Ascending aorta (tissue), 2 donors: ENCODE measurements at places on chromosomes 11 and 22. TPM values are rescaled to one million over a fixed set of nuclear protein-coding genes. Genes with fewer than 3 reads are reported as not detected.

DNA sequence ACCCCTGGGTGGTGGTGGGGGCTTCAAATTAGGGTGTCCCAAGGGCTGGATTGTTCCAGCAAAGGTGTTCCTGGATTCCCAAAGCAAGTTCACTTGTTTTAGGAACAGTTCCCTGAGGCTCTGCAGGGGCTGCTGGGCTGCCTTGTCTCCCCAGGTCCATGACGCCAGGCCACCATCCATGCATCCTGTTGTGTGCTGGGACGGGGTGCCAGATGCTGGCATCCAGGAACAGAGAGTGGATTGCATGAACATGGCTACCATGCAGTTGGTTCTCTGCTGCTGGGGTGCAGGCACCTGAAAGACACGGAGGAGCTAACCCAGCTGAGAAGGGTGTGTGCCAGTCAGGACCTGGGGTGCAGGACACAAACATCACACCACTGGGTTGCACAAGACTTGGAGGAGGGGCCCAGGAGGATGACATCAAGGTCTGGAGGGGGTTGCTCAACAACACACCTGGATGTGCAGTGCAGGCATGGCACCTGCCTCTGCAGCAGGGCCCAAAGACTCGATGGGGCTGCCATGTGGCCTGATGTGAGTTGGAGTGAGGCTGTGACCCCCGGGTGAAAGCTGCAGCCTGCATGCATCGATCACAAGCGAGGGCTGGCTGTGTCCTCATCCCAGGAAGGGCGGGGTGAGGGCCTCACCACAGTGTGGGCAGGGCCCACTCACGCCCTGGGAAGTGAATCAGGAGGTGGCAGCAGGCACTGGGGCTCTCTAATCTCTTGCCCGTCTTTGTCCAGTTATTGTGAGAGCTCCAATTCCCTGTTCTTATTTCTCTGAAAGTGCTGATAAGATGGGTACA is 74.0 kb upstream of the CLDN5 start:
- H3K4me1 ChIP-seq: no peaks in the 10 kb centered on the region
- H3K4me3 ChIP-seq: no peak overlapping the region
- H3K27ac ChIP-seq: no peak overlapping the region
- H3K27me3 ChIP-seq: no peaks in the 10 kb centered on the region
- H3K36me3 ChIP-seq: no peaks in the 10 kb centered on the region

The LMO1 gene
- total RNA-seq: not detected

- H3K4me1 ChIP-seq: peaks cover 39% of the 10 kb centered on the region
- H3K36me3 ChIP-seq: peaks cover 17% of the 10 kb centered on the region
- no peak for DNase-seq
Measured at GRCh38 chr22:21941921-21942320, 10.7 kb downstream of the PPM1F start.

The ASPHD2 gene
- 0.32 TPM for total RNA-seq

DNA sequence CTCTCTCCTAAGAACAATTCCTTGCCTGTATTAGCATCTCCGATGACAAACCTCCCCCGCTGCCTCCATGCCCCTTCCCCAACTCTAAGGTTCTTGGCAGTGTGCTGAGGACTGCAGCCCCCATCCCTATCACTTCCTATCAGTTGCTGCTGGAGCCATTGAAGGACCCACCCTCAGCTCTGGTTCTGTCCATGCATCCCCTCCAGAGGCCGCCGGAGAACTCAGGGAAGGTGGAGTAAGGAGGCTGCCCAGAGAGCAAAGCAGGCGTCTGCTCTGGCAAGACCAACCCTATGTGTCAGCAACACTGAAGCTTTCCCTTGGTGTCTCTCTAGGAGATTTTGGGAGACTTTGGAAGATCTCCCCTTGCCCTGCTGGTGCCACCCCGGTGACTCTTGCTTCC is 1139.5 kb downstream of the TBC1D22A start:
- no peaks in the 10 kb centered on the region for H3K27me3 ChIP-seq
- no peak overlapping the region for H3K27ac ChIP-seq
- no peaks in the 10 kb centered on the region for H3K36me3 ChIP-seq
- H3K4me3 ChIP-seq: no peak overlapping the region
- H3K4me1 ChIP-seq: no peaks in the 10 kb centered on the region
- DNase-seq: no peak

The OR5D18 gene
- total RNA-seq: not detected

The SYT9 gene
- 3.1 TPM for total RNA-seq

GRCh38 chr22:41445129-41446056 is 1.2 kb downstream of the TOB2 start:
- H3K36me3 ChIP-seq: peaks cover 16% of the 10 kb centered on the region
- H3K27ac ChIP-seq: peak overlapping the region; percentile 100

The KLHL35 gene
- total RNA-seq: not detected

The CALCA gene
- not detected for total RNA-seq

The GRIA4 gene
- total RNA-seq: not detected

GRCh38 chr11:61871158-61871597 is 20.2 kb downstream of the FADS3 start:
- peak overlapping the region; percentile 8 for H3K4me3 ChIP-seq
- H3K27ac ChIP-seq: peak overlapping the region; percentile 74
- DNase-seq: peak; percentile 90
- H3K4me1 ChIP-seq: no peaks in the 10 kb centered on the region
- H3K27me3 ChIP-seq: no peaks in the 10 kb centered on the region

- H3K36me3 ChIP-seq: peaks cover 55% of the 10 kb centered on the region
- no peak for DNase-seq
- no peaks in the 10 kb centered on the region for H3K27me3 ChIP-seq
- no peak overlapping the region for H3K4me3 ChIP-seq
- H3K4me1 ChIP-seq: peaks cover 11% of the 10 kb centered on the region
- no peak overlapping the region for H3K27ac ChIP-seq
Measured at GRCh38 chr11:65867284-65868071, 5.1 kb downstream of the EFEMP2 start.

The TEX12 gene
- not detected for total RNA-seq

The SLC25A1 gene
- total RNA-seq: 89.3 TPM
